ENCODE measurements at places on chromosomes 5 and 9.
A peak's percentile ranks its signal among the peaks of the same experiment; 100 is the strongest.

DNA sequence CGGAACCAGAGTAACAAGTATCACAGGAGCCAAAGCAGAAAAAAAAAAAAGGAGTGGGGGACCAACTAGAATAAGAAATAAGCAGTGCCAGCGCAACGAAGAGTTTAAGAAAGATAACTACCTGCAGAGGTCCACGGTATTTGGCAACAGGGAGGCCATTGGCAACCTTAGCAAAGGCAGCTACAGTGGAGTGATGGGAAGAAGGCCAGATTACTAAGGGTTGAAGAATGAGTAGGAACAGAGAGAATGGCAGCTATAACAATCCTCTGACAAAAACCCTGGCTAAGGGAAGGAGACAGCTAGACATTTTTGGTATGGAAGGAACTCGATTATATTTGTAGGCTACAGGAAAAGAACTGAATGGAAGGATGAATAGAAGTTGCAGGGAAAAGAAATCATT, 93.4 kb upstream of the DMAC1 start:
- no peak for DNase-seq

DNA sequence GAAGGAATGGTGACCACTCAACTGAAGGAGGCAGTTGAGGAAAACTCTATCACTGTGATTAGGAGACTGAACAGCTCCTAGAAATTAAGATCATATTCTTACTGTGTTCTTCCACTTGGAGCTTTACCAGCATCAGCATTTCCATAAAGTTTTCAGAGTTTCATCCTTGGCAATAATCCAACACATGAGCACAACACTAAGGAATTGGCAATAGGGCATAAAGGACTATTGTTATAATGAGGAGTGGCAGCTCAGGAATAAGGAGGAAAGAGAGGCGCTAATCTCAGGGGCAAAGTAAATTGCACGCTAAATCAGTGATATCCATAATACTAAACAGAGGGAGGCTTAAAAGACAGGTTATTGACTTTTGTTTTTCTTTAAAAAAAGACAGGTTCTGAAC, 338.9 kb downstream of the EFNA5 start:
- no peak for DNase-seq

DNA sequence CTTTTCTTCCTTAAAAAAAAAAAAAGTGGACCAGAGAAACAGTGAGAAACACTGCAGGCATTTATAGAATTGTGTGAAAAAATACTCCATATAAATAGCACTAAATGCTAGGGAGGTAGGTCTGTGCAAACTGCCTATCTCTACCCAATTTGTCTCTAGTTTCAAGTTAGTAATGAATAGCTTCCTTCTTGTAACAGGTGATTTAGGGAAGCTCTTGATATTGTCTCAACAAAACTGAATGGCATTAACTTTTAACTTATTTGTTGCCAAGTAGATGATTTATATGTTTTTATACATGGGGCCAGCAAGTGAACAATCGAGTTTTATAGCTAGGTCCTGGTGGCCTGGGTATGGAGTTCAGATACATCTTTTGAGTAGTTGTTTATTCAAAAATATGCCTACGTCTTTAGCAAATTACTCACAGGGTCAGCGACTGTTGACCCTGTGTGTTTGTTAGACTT, 283.6 kb downstream of the NR3C1 start:
- no peak for DNase-seq

DNA sequence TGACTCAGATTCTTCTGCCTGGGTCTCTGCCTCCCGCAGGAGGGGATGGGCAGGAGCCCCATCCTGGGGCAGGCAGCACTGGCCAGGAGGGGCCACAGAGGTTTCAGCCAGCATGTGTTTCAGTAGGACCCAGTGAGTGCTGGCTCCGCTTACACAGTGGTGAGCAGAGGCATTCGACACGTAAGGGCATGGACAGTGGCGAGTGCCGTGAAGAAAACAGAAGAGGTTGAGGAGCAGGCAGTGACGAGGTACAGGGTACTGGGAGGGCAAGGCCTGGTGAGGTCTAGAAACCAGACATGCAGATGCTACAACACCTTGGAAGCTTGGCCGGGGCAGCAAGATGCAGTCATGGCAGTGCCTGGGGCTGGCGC, 41.5 kb downstream of the CACNA1B start:
- no peak for DNase-seq

GRCh38 chr9:86434039-86434726, 80.0 kb upstream of the TUT7 start:
- peak; percentile 5 for DNase-seq

DNA sequence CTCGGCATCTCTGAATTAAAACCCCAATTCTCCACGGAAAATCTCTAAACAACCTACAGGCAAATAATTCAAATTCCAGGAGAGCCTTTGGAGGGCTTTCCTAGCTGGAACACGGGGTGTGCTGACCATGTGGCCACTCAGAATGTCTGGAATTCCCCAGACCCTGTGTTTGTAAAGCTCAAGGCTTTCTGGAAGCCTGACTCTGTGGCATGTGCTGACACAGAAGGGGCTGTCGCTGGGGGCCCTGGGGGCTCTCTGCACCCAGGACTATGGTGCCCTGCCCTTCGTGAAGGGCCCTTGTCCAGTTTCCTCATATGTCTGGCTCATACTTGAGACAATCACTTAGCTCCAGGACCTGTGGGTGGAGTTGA, 29.0 kb upstream of the BOD1 start:
- no peak for DNase-seq

- no peak for DNase-seq
These were observed 37.8 kb upstream of the ARRDC3 start for GRCh38 chr5:91420879-91421278.

GRCh38 chr5:1391691-1392090, 46.8 kb upstream of the CLPTM1L start:
- DNase-seq, result no peak

GRCh38 chr5:132463811-132464155, 26.8 kb downstream of the IRF1 start:
- no peak for DNase-seq

GRCh38 chr5:139975306-139975705, 67.8 kb downstream of the NRG2 start:
- DNase-seq, result no peak

GRCh38 chr9:77469515-77470231, 178.4 kb downstream of the GNA14 start:
- no peak for DNase-seq

- DNase-seq, result no peak
These were observed 276.9 kb downstream of the EFNA5 start for GRCh38 chr5:107393851-107394250.

GRCh38 chr5:53001541-53001940, 12.4 kb downstream of the ITGA2 start:
- DNase-seq, result no peak

DNA sequence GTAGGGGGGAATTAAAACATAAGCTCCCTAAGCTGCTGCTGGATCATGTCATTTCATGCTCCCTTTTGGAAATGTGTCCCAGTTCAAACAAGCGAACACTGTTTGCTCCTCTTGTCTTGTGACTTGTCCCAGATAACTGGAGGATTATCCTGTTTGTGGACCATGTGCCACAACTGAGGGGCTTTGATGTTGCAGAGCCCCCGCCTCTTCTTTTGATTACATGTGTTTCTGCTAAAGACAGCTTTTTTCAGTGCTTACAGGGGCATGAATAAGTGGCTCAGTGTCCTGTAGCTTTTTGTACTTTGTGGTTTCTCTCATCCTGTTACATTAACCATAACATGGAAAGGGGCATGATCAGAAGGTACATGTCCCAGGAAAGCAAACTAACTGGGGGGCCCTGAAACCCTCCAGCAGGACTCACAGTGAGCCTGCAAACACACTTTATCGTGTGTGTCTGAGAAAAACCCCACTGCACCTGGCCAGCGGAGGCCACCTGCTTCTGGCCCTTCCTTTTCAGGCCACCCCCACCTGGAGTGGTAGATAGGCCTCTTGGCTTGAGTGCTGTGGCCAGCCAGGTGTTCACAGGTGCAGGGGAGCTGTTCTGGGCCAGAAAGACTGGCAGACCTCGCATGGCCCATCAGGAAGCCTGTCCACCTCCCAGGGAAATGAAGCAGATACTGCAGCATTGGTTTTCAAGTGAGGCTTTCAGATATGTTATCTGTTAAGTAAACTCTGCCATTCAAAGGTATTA, 285.6 kb downstream of the FANCC start:
- peak; percentile 83 for DNase-seq

GRCh38 chr5:134151723-134152122, 25.0 kb downstream of the SKP1 start:
- no peak for DNase-seq

- DNase-seq, result no peak
These were observed 91.0 kb upstream of the DAPK1 start for GRCh38 chr9:87406543-87407166.

DNA sequence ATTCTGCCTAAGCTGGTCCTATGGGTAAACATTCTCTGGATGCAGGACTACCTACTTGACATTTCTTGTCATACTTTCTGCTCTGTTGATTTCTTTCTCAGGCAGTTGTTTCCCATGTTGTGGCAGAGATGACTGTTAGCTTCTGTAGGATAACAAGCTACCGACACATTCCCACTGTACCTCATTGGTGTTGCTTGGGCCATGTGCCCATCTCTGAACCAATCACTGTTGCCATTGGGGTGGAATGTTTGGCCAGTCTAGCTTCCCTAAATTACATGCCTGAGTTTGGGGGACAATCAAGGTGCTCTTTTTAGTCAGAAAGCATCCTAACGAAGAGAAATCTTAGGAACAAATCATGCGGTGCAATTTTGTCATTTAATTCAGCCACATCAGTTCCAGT, 212.0 kb downstream of the KDM4C start:
- no peak for DNase-seq

DNA sequence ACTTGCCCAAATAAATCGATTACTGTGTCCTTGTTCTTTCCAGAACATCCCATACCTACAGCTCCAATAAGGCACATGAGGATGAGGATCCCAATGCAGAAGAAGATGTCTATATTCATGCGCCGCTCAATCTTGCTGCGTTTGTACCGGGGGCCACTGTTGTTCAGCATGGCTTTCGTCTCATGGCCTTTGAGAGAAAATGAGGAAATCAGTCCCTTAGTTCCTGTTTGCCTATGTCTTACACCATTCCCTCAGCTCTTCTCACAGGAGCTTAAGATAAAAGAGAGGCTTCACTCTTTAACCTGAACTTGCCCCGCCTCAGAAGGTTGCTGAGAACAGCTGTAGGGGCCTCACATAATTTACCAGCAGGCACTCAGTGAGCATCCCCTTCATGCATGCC, 211.6 kb downstream of the ATP10B start:
- no peak for DNase-seq

- DNase-seq, result no peak
These were observed 70.5 kb upstream of the SPTLC1 start for GRCh38 chr9:92185681-92186080.

DNA sequence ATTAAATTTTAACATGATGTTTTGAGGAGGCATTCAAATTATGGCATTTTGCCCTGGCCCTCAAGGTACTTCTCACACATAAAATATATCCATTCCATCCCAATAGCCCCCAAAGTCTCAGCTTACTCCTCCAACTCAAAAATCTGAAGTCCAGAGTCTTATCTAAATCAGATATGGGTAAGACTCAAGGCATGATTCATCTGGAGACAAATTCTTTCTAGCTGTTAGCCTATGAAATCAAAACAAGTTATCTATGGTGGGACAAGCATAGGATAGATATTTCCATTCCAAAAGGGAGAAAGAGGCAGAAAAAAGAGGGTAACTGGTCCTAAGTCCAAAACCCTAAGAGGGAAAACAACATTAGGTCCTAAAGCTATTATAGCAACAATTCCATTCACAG, 408.4 kb downstream of the ZNF608 start:
- DNase-seq, result no peak

GRCh38 chr5:80988419-80988935, 28.3 kb downstream of the RASGRF2 start:
- DNase-seq, result no peak

- DNase-seq, result no peak
These were observed 69.3 kb downstream of the MLLT3 start for GRCh38 chr9:20552874-20553557.

- DNase-seq, result no peak
These were observed 212.8 kb downstream of the PIK3R1 start for GRCh38 chr5:68428231-68428811.

GRCh38 chr9:137665697-137666512, 47.1 kb downstream of the EHMT1 start:
- DNase-seq, result no peak

DNA sequence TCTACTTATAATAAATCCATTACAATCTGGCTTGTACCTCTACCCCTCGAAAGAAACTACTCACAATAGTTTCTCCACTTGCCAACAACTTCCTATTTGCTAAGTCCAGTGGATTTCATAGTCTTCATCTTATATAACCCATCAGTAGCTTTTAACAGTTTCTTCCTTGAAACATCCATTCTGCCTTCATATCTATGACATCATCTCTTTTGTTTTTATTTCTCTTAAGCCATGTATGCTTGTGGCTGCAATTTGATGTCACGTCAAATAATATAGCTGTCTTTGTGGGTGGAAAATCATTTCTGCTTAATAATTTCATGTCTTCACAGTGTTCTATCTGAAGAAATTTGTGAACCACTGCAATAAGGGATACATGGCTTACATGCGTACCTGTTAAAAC, 77.5 kb upstream of the GRHPR start:
- DNase-seq, result no peak

DNA sequence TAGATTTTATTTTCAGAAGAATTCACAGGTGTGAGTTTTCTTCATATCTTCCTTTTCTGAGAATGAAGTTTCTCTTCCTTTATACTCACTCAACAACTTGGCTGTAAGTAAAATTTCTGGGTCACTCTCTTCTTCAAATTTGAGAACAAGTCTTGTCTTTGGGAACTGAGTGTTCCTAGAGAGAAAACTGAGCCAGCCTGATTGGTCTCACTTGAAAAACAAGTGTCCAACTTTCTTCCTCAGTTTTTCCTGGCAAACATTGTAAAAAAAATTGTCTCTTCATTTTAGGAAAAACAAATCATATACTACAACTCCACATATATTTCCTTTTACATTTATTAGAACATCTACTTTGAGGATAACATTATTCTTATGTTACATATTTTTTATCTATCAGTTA, 156.1 kb upstream of the GHR start:
- DNase-seq, result no peak

- peak; percentile 55 for DNase-seq
These were observed 99.0 kb upstream of the SLC1A3 start for GRCh38 chr5:36507332-36507952.

- no peak for DNase-seq
These were observed 7.1 kb downstream of the BRD9 start for GRCh38 chr5:885529-885928.

GRCh38 chr5:73351593-73351992, 97.0 kb downstream of the FOXD1 start:
- DNase-seq, result no peak

DNA sequence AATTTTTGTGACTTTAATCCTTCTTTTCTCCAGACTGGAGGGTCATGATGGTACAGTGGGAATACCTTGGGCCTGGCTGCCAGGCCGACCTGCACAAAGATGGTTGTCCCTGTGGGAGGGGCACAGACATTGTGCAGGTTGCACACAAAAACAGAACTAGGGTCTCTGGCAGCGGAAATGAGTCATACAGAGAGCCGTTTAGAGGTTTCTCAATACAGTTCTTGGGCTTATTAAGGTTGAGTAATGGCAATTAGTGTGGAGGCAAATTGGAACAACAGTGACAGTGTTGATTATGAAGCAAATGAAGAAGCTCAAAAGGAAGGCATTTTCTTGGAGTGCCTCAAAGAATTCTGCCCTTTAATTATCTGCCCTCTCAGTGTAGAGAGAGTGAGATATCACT, 173.6 kb downstream of the TENT4A start:
- no peak for DNase-seq
